ENCODE measurements at places on chromosomes 2 and 18.

- peaks cover 8% of the 10 kb centered on the region for H3K4me1 ChIP-seq
- H3K36me3 ChIP-seq: no peaks in the 10 kb centered on the region
- H3K4me3 ChIP-seq: no peak overlapping the region
- no peak for DNase-seq
- H3K27ac ChIP-seq: no peak overlapping the region
- peaks cover 17% of the 10 kb centered on the region for H3K27me3 ChIP-seq
Observed at GRCh38 chr2:236932831-236933361, 152.8 kb upstream of the COPS8 start.

GRCh38 chr18:52045946-52046675, 293.9 kb upstream of the DCC start:
- DNase-seq: no peak
- no peak overlapping the region for H3K27ac ChIP-seq
- no peaks in the 10 kb centered on the region for H3K36me3 ChIP-seq

DNA sequence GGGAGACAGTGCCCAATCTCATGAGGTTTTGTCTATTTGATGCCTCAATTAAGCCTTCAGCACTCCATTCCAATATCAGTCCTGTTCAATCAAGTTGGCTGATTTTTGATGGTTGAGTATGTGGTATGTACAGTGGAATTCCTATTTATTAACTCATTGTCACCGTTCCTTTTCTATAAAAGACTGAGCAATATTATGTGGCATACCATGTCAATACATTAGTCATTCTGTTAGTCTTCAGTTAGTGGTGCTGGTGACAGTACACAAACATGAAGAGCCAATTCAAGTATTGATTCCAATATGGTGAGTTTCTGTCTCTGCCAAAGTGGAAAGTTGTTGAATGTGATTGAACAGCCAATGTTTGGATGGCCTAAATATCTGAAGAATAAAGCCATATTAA, 1343.9 kb downstream of the SUCLG1 start:
- no peak for DNase-seq
- H3K4me1 ChIP-seq: no peaks in the 10 kb centered on the region
- no peak overlapping the region for H3K27ac ChIP-seq
- no peaks in the 10 kb centered on the region for H3K27me3 ChIP-seq
- no peaks in the 10 kb centered on the region for H3K36me3 ChIP-seq

- DNase-seq: no peak
- H3K4me3 ChIP-seq: no peak overlapping the region
- H3K36me3 ChIP-seq: no peaks in the 10 kb centered on the region
- H3K27me3 ChIP-seq: peaks cover 3% of the 10 kb centered on the region
- no peak overlapping the region for H3K27ac ChIP-seq
Observed at GRCh38 chr2:8662239-8662879, 19.5 kb upstream of the ID2 start.

DNA sequence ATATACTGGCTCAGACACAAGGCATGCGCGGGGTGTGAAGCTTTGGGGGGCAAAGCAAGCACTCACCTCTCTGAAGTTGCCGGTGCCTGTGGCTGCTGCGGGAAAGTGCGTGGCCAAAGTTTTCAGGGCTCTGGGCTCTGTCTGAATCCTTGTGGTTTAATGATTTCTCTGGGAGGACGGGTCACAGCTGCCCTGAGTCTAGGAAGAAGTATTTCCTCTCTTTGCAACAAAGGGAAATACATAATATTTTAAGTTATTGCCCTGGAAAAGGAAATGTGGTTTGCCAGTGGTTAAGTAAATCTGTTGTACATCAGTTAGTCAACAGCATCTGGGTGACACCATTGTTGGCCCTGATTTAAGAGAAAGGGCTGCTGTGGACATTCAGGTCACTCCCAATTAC, 56.7 kb upstream of the ZDBF2 start:
- H3K4me3 ChIP-seq: no peak overlapping the region
- H3K4me1 ChIP-seq: no peaks in the 10 kb centered on the region
- H3K27ac ChIP-seq: no peak overlapping the region
- H3K27me3 ChIP-seq: peaks cover 23% of the 10 kb centered on the region
- DNase-seq: no peak

GRCh38 chr2:31196622-31197021, 20.7 kb downstream of the CAPN14 start:
- DNase-seq: no peak
- H3K4me3 ChIP-seq: no peak overlapping the region
- no peaks in the 10 kb centered on the region for H3K36me3 ChIP-seq

- no peaks in the 10 kb centered on the region for H3K4me1 ChIP-seq
- peaks cover 45% of the 10 kb centered on the region for H3K27me3 ChIP-seq
Observed at GRCh38 chr18:7565677-7566076, 1.4 kb upstream of the PTPRM start.

- peak overlapping the region; percentile 85 for H3K27ac ChIP-seq
- peaks cover 57% of the 10 kb centered on the region for H3K4me1 ChIP-seq
- peak; percentile 76 for DNase-seq
Observed at GRCh38 chr2:177239932-177240630, 24.4 kb downstream of the NFE2L2 start.

GRCh38 chr2:9761577-9761976, 81.7 kb upstream of the TAF1B start:
- H3K4me3 ChIP-seq: no peak overlapping the region
- no peak for DNase-seq
- peaks cover 36% of the 10 kb centered on the region for H3K4me1 ChIP-seq
- no peaks in the 10 kb centered on the region for H3K36me3 ChIP-seq
- H3K27ac ChIP-seq: no peak overlapping the region
- H3K27me3 ChIP-seq: peaks cover 21% of the 10 kb centered on the region

- H3K27ac ChIP-seq: no peak overlapping the region
- H3K4me3 ChIP-seq: no peak overlapping the region
- H3K27me3 ChIP-seq: no peaks in the 10 kb centered on the region
- H3K4me1 ChIP-seq: peaks cover 41% of the 10 kb centered on the region
- DNase-seq: peak; percentile 83
- peaks cover 21% of the 10 kb centered on the region for H3K36me3 ChIP-seq
Observed at GRCh38 chr2:98518101-98518500, 73.4 kb downstream of the INPP4A start.

GRCh38 chr18:13461469-13461868, 242.9 kb downstream of the LDLRAD4 start:
- DNase-seq: no peak
- H3K27ac ChIP-seq: no peak overlapping the region
- peaks cover 45% of the 10 kb centered on the region for H3K4me1 ChIP-seq
- H3K36me3 ChIP-seq: peaks cover 20% of the 10 kb centered on the region
- no peak overlapping the region for H3K4me3 ChIP-seq
- H3K27me3 ChIP-seq: no peaks in the 10 kb centered on the region

GRCh38 chr18:26468931-26469340, 79.4 kb downstream of the KCTD1 start:
- no peaks in the 10 kb centered on the region for H3K4me1 ChIP-seq
- no peak overlapping the region for H3K4me3 ChIP-seq
- H3K27ac ChIP-seq: no peak overlapping the region
- H3K27me3 ChIP-seq: no peaks in the 10 kb centered on the region
- no peaks in the 10 kb centered on the region for H3K36me3 ChIP-seq
- no peak for DNase-seq

GRCh38 chr2:181312515-181312927, 144.7 kb upstream of the ITGA4 start:
- peak overlapping the region; percentile 83 for H3K4me3 ChIP-seq
- H3K27me3 ChIP-seq: no peaks in the 10 kb centered on the region
- DNase-seq: peak; percentile 84
- no peaks in the 10 kb centered on the region for H3K36me3 ChIP-seq
- peaks cover 40% of the 10 kb centered on the region for H3K4me1 ChIP-seq

DNA sequence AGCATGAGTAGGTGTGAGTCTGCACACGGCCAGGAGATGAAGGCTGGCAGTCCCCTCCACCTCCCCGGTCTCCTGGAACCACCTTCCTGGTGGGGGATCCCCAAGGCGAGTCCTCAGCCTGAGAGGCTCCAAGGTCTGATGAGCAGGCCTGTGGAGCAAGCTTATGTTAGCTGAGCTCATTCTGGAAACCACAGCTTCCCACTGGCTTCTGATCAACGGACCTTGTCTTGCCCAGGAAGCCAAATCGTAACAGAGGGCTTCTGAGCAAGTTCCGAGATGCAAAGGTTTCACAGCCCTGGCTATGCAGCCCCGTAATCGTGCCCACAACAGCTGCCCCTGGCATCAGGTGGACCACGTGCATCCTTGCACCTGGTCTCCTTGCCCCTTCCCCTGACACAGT, 28.8 kb upstream of the GPR55 start:
- no peaks in the 10 kb centered on the region for H3K36me3 ChIP-seq
- H3K4me3 ChIP-seq: no peak overlapping the region
- H3K27me3 ChIP-seq: peaks cover 57% of the 10 kb centered on the region
- peaks cover 22% of the 10 kb centered on the region for H3K4me1 ChIP-seq

DNA sequence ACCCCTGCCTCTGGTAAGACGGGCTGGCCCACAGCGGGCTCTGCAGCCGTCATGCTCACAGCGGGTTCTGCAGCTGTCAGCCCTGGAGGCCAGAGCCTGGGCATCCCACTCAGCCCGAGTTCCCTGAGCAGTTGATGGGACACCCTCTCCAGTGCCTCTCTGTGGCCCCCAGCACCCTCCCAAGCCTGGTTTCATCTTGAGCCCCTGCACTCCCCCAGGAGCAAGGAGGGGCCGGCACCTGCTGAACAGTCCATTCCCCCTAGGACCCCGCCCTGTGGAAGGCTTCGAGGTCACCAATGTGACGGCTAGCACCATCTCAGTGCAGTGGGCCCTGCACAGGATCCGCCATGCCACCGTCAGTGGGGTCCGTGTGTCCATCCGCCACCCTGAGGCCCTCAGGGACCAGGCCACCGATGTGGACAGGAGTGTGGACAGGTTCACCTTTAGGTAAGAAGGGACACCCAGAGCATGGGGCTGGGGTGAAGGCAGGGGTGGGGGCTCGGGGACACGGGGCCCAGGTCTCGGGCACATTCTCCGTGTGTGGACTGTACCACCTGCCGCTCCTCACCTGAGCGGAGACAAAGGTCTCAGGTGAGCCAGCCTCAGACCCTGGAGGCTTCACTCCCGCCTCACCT, 34.5 kb downstream of the MTERF4 start:
- H3K27me3 ChIP-seq: no peaks in the 10 kb centered on the region
- DNase-seq: no peak
- H3K4me1 ChIP-seq: peaks cover 2% of the 10 kb centered on the region
- no peak overlapping the region for H3K27ac ChIP-seq
- H3K36me3 ChIP-seq: no peaks in the 10 kb centered on the region
- H3K4me3 ChIP-seq: no peak overlapping the region

DNA sequence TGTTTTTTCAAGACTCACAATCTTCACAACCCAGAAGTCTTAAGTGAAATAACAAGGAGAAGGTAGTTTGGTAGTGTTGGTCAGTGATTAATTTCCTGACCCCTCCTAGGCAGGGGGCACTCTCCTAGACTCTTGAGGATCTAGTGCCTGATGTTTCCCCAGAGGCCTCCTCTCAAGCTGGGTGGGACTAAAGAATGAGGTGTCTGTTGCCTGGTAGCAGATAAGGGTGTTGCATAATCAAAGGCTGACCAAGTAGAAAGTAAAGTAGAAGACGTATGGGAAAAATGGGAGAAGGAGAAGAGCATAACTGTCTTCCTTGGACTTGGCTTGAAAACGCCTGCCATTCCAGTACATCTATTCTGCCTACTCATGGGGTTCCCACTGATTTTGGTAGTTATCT, 37.8 kb downstream of the VIT start:
- no peaks in the 10 kb centered on the region for H3K36me3 ChIP-seq
- peaks cover 5% of the 10 kb centered on the region for H3K27me3 ChIP-seq
- no peaks in the 10 kb centered on the region for H3K4me1 ChIP-seq
- DNase-seq: no peak
- H3K27ac ChIP-seq: no peak overlapping the region
- H3K4me3 ChIP-seq: no peak overlapping the region
